ENCODE measurements at places on chromosomes 6 and 20.

DNA sequence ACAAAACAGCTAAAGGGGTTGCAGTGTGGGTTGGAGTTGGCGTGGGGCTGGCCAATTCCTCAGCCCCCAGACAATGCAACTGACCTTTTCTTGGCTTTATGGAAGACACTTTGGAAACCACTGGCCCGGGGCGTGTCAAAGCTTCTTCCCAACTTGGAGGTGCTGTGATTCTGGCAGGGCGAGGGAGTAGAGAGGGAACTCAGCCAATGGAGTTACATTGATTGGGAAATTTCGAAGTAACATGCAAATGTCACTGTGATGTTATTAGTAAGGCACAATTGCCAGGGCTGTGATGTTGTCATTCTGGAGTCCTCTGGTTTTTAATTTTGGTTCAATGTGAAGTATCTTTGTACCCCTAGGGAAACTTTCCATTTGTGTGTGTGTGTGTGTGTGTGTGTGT lies 41.5 kb upstream of the EPB41L1 start:
- DNase-seq = no peak

- no peak for DNase-seq
These were observed 52.1 kb upstream of the BEND6 start for GRCh38 chr6:56902641-56903464.

DNA sequence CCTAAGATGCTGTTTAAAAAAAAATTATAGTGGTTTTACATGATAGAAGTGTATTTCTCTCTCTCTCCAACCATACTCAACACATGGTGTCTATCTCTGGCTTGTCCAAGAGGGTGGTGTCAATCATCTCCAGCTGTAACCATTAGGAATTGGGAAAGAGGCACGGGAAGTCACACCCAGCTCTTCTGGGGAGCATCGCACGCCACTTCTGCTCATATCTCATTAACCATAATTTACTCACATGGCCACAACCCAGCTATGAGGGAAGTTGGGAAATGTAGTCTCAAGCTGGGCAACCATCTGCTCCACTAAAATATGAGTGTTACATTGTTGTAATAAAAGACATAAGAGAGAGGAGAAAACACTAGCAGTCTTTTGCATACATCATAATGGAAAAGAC lies 30.4 kb upstream of the TSHZ2 start:
- DNase-seq = no peak

DNA sequence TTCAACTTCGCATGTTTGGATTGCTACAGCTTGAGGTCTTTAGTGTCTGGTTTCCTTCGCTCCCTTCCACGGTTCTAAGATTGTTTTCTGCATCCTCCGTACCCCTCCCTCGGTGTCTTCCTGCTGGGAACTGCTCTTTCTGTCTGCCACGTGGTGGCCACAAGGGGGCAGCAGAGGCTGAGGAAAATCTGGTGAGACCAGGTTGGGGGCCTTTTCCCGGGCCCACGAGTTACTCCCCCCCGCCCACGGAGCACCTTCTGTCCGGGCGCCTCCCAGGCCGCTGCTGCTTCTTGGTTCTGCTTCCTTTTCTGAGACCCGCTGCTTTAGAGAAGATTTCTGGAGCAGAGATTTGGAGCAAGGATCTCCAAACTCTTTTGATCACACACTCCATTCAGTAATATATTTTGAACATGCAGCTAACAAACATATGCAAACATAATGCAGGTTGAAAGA lies 21.1 kb upstream of the NOTCH4 start:
- peak; percentile 46 for DNase-seq

- DNase-seq = no peak
These were observed 54.6 kb downstream of the MYB start for GRCh38 chr6:135235716-135236115.

DNA sequence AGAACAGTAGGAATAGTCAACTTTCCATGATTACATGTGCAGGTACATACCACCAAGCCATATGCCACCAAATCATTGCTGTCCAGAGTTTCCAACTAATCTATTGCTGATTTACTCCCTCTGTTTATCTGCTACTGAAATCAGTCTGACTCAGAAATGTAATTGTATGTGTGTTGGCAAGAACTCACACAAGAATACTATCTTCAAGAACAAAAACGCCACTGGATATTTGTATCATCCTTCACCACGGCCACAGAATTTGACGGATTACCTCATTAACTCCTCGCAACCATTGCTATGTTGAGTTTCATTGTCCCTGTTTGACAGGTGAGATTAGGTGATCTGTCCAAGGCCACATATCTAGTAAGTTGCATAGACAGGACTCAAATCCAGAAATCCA lies 159.2 kb downstream of the GMPR start:
- DNase-seq = no peak

DNA sequence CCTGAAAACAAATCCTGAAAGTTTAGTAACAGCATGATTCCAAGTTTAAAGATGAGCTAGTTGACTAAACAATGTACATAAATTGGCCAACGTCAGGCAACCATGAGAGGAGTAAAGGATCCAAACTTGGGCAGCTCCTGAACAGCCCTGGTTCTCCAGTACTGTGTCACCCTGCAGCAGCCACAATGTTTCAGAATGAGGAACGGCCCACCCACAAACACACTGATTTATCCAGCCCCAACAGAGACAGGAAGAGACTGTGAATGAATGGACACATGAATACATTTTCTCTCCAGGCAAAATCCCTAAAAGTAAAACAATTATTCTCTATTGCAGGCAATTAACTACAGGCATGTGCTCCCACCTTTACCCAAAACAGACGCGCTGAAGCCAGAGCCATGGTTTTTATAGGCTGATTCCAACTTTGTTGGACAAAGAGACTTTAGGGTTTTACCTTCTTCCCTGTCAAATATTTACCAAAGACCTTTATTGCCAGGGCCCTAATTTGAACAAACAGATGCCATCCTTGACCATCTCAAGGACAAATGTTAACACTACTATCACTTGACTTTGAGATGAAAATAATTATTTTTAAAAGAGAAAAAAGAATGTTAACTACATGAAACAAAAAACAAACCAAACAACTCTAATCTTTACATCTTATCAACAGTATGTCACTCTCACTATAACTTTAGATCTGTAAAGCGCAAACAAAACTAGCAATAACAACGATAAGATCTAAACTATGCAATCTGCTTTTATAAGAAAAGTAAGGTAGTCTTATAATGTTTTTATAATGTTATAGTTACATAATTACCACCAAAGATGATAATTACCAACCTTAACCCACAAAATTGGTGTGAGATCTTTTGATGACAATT lies 22.9 kb downstream of the CNKSR3 start:
- no peak for DNase-seq

GRCh38 chr6:125524356-125524755 lies 222.6 kb upstream of the HDDC2 start:
- DNase-seq = no peak

GRCh38 chr6:25366903-25367545 lies 87.8 kb downstream of the CARMIL1 start:
- no peak for DNase-seq

DNA sequence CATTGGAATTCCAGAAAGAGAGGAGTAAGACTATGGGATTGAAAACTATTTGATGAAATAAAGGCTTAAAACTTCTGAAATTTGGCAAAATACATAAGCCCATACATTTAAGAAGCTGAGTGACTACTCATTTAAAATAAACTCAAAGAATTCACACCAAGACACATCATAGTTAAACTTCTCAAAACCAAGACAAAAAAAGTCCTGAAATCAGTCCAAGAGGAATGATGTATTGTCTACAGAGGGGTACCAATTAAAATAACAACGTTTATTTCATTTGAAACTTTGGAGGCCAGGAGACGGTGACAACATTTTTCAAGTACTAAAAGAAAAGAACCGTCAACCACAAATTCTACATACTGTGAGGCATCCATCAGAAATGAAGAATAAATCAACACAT lies 841.4 kb upstream of the MAP3K7 start:
- DNase-seq = no peak

GRCh38 chr6:111377558-111378120 lies 105.4 kb downstream of the REV3L start:
- DNase-seq = no peak

- no peak for DNase-seq
These were observed 108.4 kb upstream of the PRSS16 start for GRCh38 chr6:27138837-27139755.

DNA sequence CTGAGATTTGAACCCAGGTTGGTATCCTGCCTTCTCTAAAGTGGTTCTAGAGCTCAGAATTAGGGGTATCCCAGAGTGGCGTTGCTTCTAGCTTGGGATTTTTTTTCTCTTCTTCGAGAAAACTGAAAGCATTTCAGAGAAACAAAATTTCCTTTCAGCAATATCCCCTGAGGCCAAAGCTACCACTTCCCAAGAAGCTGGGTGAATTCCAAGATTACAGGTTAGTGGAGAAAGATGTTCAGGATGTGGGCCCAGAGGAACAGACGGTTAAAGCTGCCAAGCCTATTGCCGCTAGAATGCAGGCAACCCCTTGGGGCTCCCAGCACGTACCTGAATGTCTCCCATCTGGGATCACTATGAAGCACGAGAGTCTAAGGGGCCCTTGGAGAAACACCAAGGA lies 134.1 kb downstream of the FOXO3 start:
- DNase-seq = no peak

DNA sequence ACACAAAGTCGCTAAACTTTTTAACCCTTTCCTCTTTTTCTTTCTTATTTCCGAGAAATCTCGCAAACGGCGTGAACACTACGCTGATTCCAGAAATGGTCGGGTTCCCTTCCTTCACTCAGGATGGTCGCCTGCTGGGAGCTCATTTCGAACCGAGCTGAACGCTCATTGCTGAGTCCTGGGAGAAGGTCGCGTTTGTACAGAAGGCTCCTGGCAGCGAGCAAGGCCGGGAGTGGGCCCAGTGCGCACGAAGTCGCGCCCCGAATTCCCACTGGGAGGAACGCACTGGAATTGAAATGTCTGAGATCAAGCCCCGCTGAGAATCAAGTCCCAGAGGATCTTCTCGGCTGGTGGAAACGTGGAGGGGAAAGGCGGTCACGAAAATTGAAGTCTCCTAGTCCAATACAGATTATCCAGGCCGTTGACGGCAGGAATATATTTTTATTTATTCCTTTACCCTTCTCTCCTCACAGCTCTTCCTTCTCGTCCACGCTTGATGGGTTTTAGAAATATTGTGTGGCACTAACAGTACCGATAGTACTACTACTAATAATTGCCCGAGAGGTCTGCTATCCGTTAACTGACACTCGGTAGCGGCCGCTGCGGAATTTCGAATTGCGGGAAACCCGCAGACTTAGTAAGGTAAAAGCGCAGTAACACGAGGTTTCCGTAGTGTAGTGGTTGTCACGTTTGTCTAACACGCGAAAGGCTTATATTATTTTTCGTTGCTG lies 207.2 kb upstream of the ZNF184 start:
- no peak for DNase-seq

DNA sequence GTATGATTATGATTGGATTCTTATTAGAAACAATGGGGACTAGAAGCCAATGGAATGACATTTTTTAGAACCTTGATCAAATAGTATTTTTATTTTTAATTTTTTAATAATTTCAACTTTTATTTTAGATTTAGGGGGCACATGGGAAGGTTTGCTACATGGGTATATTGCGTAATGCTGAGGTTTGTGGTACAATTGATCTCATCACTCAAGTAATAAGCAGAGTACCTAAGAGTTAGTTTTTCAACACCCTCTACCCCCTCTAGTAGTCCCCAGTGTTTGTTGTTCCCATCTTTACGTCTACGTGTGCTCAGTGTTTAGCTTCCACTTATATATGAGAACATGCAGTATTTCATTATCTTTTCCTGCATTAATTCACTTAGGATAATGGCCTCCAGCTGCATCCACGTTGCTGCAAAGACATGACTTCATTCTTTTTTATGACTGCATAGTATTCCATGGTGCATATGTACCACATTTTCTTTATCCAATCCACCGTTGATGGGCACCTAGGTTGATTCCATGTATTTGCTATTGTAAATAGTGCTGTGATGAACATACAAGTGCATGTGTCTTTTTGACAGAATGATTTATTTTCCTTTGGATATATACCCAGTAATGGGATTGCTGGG lies 281.1 kb upstream of the MAN1A1 start:
- DNase-seq = no peak

DNA sequence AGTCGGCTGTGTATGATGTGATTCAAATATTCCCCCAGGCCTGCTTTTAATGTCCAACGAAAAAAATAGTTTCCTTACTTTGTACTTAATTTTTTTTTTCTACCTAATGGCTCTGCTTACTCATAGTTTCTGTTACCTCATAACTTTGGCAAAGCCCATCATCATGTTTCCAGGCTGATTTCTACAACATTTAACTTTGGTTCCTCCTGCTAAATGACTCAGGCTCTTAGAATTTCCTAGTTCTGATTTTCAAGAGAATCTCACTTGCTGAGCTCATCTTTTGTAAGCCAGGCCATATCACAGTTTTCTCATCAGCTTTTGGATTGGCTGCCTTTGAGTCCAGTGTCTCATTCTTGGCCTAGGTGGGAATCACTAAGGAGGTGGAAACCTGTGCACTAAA lies 323.1 kb downstream of the HDGFL1 start:
- no peak for DNase-seq

DNA sequence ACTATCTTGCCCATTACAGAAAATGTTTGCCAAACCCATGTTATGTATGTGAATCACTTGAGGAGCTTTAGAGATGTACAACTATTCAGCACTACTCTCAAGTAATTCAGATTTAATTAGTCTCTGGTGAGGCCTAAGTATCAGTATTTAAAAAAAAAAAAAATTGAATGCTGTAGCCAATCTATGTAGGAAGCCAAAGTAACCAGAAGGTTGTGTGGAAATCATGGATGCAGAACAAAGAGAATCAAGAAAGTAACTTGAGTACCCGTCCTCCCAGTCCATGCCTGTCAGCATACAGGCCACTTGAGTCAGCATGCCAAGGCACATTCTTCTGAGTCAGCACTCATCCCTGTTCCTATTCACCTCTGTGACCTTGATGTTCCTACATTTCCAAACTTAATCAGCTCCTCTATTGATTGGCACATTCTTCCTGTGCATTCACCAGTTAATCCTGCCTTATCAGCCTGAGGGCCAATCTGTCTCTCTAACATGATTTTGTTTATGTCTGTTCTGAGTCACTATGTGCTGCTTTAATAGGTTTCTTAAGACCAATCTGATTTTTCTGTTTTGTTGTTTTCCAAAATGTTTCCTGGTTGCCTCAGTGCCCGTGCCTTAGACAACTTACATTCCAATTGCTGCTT lies 165.6 kb downstream of the KCNQ5 start:
- DNase-seq = no peak

DNA sequence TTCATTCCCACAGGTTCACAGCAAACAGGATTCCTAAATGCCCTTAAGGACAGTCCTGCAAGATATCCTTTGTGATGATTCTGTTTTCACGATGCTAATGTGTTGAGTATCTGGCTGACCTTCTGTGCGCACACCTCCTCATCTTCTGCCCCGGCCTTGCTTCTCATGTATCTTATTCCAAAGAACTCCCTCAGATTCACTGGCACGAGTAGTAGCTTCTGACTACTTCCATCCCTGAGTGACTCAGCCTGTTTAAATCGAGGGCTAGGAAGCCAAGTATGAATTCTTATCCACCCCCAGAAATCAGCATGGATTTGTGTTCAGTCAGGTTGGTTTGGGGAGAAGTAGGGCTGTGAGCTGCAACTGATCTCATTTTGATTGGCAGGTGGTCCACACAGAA lies 190.2 kb upstream of the SNX9 start:
- DNase-seq = no peak

- no peak for DNase-seq
These were observed 71.5 kb downstream of the SLC23A2 start for GRCh38 chr20:4929686-4930397.

- no peak for DNase-seq
These were observed 77.8 kb downstream of the TRAM2 start for GRCh38 chr6:52499026-52499425.

GRCh38 chr6:151592449-151593159 lies 98.8 kb downstream of the CCDC170 start:
- no peak for DNase-seq

- DNase-seq = no peak
These were observed 34.1 kb upstream of the LAMA4 start for GRCh38 chr6:112288475-112288874.

All from substantia nigra (tissue), 51 donors.